ENCODE measurements at places on chromosomes 5 and 9. TPM values are rescaled to one million over a fixed set of nuclear protein-coding genes. Genes with fewer than 3 reads are reported as not detected.

GRCh38 chr5:44842496-44843282 is 33.9 kb downstream of the MRPS30 start:
- DNase-seq, result no peak

- no peak for DNase-seq
Measured at GRCh38 chr5:127254729-127255284, 35.8 kb upstream of the MEGF10 start.

DNA sequence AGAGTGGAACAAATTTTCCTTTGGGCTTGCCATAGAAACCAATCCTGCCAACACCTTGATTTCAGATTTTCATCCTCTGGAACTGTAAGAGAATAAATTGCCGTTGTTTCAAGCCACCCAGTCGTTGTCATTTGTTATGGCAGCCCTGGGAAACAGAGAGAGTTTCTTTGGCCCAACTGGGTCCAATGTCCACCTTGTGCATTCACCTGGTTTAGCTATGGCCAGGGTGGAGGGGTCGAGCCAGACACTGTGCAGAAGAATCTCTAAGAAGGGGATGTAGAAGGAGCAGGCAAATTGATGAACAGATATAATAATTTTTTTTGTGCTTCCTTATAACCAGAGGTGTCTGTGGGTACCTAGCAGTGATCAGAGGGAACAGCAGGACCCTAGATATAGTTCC is 9.8 kb downstream of the KIF4B start:
- DNase-seq, result no peak

GRCh38 chr9:125043148-125043547 is 100.2 kb downstream of the SCAI start:
- no peak for DNase-seq

DNA sequence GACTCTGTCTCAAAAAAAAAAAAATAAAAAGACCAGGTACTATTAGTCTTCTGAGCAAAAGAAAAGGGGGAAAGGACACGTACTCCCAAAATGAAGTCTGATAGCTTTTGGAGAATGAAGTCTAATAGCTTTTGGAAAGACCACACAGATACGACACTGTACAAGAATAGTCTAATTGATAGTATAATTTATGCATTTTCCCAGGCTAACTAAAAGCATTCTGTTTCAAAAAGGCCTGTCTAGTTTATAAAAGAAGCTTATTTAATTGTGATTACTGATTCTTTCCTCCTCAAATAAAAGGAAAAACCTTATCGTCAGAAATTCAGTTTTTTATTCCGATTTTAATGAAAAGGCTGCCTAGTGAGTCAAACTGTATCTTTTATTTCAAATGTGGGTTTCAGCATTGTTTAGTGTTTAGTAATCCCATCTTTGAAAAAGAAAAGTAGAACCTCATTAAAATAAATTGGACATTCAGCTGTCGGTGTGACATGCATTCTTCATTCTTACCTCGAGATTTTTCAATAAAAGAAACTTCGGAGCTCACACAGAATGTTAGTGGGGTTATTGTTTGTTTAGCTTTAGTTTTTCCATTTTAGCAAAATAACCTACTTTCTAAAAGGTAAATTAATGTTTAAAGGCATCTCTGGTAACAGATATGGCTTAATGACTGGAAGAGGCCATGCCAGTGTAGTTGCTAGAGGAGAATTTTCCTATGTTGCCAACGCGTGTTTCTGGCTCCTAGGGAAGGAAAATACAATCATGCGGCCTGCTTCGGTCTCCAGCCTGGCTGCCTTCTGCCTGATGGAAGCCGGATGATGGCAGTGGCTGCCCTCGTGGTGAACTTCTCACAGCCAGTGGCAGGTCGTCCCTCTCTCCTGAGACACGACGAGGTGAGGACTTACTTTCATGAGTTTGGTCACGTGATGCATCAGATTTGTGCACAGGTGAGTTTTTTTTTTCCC is 70.0 kb downstream of the NLN start:
- no peak for DNase-seq

Gene GHR
- total RNA-seq, result not detected
